Iris pigment epithelial cell (primary cell): ENCODE measurements at places on chromosomes 11 and 22.

DNA sequence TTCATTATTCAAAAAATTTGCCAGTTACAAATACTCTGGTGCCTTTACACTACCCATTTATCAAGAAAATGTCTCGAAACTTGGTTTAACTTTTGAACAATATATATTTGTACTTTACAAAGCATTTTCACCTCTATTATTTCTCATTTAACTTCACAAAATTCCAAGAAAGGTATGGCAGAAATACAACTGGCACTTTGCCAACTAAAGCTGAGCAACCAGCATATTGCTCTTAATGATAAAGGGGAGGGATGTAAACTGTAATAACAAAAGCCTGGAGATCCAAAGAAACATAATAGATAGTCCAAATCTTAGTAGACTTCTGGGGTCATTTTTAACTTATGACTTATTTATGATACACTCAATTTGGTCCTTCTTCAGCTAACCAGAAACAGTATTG is 7.7 kb downstream of the PITPNB start:
- no peak for DNase-seq

GRCh38 chr11:14645015-14645912 is 1.7 kb downstream of the PDE3B start:
- peak; percentile 32 for DNase-seq

GRCh38 chr22:27246558-27246957 is 555.0 kb downstream of the MN1 start:
- DNase-seq = no peak

- DNase-seq = no peak
These were observed 1.7 kb upstream of the UCP3 start for GRCh38 chr11:74010306-74011300.

GRCh38 chr11:131356206-131356605 is 14.2 kb upstream of the NTM start:
- peak; percentile 44 for DNase-seq

GRCh38 chr11:34182921-34183685 is 77.7 kb downstream of the NAT10 start:
- no peak for DNase-seq

GRCh38 chr11:120065176-120065575 is 72.7 kb downstream of the TRIM29 start:
- DNase-seq = no peak

DNA sequence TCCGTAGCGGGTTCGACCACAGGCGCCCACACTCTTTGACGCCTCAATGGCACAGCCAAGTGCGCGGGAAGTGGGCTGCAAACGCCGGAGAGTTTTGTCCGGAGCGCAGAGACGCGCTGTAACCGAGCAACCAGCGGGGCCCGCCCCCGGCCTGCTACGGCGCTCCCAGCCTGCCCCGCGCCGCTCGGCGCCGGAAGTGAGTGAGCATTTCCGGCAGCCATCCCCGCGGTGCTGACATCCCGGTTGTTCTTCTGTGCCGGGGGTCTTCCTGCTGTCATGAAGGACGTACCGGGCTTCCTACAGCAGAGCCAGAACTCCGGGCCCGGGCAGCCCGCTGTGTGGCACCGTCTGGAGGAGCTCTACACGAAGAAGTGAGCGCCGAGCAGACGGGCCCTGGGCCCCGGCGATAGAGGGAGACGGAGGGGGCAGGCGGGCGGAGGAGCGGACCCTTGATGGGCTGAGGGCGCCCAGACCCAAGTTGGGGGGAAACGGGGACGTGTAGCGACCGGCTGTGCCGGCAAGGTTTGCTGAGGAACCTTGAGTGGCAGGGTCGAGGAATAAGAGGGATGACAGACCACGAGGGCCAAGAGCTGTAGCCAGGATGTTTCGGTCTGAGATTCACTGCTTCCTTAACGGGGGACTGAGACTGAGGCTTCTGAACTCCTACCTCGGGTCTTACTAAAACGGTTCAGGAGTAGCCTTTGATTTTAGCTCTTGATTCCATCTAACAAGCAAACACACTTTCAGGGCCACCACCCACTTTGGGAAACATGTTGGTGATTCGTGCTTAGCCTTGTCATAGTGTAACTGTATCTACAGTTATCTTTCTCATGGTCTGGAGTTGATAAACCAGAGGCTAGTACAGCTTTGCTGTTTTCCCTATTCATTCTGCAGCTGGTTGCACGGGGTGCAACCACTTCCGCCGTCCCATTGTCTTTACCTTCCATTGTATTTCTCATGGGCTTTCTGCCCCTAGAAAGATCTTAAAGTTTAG is at the start of gene PSMD13:
Gene PSMD13, plus strand, starts transcription at position 203 of the 994 bp plus-strand sequence. Its CDS starts 74 bp downstream, at position 277.
- DNase-seq = peak; percentile 86

- DNase-seq = peak; percentile 18
These were observed 27.5 kb downstream of the CLPB start for GRCh38 chr11:72406540-72407527.

GRCh38 chr11:66414120-66414934 is 6.5 kb upstream of the NPAS4 start:
- DNase-seq = no peak

DNA sequence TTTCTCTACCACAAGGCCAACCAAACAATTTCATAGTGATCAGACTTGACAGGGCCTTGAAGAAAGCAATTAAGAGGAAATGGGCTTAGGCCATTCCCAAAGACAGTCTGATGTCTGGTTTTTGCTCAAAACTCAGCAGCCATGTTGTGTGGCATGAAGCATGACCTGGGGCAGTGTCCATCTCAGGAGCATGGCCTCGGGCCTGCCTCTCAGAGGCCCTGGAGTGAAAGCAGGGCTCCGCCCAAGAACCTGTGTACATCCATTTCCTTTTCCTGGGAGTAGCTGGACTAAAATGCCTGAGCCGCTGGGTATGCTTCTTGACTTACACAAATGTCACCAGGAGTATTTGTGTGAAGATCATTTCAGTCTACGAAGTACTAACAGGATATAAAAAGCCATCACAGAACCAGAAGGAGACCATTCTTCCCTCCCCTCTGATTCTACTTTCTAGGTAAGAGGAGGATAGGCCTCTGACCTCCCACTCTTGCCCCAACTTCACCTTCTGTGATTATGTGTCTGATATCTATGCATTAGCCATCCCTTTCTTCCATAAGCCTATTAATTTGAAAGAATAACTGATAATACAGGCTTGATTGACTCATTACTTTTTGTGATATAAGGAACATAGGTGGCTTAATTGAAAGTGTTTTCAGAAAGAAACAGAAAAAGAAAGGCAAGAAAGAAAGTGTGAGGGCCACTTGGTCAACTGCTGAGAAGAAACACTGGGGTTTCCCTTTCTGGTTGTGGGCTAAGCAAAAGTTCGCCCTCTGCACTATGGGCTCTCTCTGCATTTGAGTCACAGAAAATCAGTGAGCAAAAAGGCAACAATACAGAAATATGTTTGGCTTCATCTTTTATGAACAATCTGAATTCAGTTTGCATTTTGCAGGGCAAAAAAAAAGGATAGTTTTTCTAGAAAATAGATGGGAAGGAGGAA is 188.6 kb upstream of the MTMR2 start:
- DNase-seq = peak; percentile 56

GRCh38 chr22:34072585-34072984 is 152.3 kb upstream of the LARGE1 start:
- no peak for DNase-seq

DNA sequence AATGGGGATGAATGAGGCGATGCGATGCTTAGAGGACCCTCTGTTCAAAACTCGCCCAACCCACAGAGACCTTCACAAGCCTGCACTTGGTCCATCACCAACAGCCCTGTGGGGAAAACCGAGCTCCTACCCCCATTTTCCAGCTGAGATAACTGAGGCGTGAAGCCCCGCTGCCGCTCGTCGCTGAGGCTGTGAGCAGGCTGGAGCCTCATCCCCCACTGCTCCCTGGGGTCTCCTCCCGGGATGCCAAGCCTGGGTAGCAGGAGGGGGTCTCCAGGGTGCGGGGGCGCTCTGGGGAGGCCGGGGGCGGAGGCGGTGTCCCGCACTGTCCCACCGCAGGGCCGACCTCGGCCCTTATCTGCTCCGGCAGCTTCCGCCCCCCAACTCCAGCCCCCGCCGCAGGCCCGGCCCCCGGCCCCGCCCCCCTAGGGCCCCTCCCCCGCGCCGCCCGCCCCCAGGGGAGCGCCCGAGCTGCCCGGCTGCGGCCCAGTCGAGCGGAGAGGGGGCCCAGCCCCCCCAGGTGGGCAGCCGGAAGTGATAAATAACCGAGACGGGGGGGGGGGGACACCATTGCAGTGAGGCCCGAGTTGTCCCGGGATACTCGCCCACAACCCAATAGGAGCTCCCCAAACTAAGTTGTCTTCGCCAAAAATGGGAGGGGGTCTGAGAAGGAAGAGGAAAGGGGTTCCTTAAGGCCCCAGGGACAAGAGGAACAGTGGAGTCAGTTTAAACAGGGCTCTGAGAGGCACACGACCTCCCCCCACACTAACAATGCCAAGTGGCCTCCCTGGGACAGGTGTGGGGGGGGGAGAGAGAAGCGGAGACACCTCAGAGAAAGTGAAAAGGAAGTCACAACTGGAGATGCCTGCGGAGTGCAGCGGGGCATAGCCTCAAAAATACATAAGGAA is 8.3 kb upstream of the SLC39A13 start:
- DNase-seq = no peak

GRCh38 chr11:35529971-35530495 is 4.6 kb upstream of the PAMR1 start:
- DNase-seq = peak; percentile 93

GRCh38 chr22:43564859-43565258 is 153.0 kb downstream of the MPPED1 start:
- DNase-seq = no peak

DNA sequence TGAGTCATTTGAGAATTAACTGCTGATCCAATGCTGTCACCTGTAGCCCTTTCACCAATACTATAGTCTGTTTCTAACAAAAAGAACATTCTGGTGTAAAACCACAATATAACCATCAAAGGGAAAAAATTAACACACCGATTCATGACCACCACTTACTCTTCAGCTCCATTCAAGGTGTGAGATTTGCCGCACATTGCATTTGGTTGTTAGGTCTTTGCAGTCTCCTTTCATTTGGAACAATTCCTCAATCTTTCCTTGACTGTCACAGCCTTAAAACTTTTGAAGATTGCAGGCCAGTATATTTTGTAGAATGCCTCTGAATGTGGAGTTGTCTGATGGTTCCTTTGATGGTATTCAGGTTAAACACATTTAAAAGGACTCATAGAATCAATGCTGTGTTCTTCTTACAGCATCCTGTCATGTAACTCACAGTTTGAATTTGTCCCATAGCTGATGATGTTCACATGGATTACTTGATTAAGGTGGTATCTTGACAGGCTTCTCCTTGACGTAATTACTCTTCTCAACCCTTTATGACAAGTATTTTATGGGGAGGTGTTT is 63.6 kb downstream of the TNRC6B start:
- no peak for DNase-seq

DNA sequence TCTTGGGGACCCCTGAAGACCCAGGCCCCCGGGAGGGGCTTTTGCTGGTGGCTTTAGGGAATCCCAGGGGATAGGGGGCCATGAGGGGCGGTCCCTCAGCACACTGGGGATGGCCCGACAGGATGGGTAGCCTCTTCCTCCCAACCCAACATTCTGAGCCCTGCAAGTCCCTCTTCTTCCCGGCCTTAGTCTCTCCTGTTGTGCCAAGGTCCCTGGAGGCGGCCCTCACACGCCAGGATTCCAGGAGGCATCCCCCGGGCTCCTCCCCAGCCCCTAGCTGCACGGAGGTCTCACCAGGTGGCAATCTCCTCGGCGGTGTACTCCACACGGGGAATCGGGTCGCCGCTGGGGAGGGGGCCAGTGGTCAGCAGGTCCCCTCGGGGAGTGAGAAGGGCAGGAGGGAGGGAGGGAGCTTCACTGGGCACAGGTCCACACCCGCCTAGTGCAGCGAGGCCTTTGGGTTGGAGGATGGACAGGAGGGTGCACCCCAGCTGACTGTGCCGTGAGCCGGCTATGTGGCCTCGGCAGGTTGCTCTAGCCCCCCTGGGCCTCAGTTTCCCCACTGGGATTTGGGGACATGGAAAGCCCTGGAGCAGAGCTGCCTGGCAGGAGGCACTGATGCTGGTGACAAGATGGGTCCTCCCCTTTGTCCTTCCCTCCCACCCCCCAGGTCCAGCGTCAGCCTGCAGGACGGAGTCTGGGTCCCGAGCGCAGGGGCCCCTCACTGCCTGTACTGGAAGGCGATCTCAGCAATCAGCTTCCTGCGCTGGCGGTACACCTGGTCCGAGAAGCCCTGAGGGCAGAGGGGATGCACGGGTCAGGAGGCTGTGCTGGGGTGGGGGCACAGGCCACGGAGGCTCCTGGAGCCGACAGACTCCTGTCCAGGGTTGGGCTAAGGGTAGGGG is 4.2 kb downstream of the TH start:
- DNase-seq = no peak

- DNase-seq = no peak
These were observed 12.5 kb upstream of the HMOX1 start for GRCh38 chr22:35368386-35368785.

GRCh38 chr11:35554491-35555437 is 29.3 kb upstream of the PAMR1 start:
- DNase-seq = peak; percentile 83

- DNase-seq = peak; percentile 7
These were observed 114.4 kb downstream of the OSBP2 start for GRCh38 chr22:30809086-30809485.

- no peak for DNase-seq
These were observed 6.0 kb downstream of the CERK start for GRCh38 chr22:46732041-46732379.

- peak; percentile 75 for DNase-seq
These were observed 44.4 kb downstream of the VSIG10L2 start for GRCh38 chr11:125990244-125990643.

DNA sequence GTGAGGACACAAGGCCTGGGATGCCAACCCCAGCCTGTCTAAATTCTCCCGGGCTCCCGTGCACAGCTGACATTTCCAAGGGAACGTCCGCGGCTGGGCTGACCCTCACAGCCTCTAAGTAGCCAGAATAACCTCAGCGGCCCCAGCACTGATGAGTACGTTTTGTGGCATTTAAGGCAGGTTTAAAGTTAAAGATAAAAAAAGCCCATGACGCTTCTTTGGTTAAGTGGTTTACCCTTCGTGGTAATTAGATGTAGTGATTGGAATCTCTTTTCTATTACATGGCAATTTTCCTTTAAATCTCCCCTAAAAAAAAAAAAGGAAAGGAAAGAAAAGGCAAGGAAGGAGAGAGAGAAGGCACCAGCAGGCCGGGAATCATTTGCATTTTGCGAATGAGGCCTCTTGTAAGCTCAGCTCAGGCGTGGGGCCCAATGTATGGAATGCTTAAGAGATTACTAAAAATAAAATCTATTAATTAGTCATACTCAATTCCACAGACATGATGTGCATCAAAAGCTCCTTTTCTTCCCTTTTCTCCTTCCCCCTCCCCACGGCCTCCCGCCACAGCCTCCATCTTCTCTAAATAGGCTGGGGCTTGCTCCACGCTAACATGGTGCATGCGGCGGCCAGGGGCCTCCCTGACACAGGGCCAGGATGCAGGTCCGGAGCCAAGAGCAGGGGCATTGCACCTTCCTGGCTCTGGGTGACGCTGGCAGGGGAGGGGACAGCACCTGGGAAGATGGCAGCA is 44.1 kb downstream of the MACROD1 start:
- peak; percentile 86 for DNase-seq
